ENCODE measurements at places on chromosomes 7 and 10. TPM values are rescaled to one million over a fixed set of nuclear protein-coding genes. Genes with fewer than 3 reads are reported as not detected.

GRCh38 chr10:72753760-72754231 lies 61.9 kb downstream of the MCU start:
- no peak for DNase-seq

- no peak for DNase-seq
Observed at GRCh38 chr7:147308539-147308938, 1191.9 kb downstream of the CNTNAP2 start.

GRCh38 chr7:46759711-46760480 lies 822.0 kb downstream of the TNS3 start:
- DNase-seq = peak; percentile 46

DNA sequence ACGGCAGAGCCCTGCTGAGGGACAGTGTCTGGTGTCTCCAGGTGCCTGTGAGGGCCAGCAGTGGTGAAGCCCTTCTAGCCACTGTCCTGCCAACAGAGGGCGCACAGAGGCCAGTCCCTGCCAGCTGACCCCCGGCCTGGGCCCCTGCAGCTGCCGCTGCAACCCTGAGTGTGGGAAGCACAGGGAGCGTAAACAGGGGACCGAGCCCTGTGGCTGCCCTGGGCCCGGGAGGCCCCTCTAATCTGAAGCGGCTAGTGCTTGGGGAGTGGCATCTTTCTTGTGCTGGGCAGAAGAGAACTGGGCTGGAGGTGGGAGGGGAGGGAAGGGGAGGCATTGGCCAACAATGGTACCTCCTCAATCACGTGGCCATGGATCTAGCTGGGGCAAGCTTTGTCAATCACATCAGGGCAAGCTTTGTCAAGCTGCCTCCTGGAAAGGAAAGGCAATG lies 34.6 kb downstream of the TRIM8 start:
- DNase-seq = peak; percentile 48

DNA sequence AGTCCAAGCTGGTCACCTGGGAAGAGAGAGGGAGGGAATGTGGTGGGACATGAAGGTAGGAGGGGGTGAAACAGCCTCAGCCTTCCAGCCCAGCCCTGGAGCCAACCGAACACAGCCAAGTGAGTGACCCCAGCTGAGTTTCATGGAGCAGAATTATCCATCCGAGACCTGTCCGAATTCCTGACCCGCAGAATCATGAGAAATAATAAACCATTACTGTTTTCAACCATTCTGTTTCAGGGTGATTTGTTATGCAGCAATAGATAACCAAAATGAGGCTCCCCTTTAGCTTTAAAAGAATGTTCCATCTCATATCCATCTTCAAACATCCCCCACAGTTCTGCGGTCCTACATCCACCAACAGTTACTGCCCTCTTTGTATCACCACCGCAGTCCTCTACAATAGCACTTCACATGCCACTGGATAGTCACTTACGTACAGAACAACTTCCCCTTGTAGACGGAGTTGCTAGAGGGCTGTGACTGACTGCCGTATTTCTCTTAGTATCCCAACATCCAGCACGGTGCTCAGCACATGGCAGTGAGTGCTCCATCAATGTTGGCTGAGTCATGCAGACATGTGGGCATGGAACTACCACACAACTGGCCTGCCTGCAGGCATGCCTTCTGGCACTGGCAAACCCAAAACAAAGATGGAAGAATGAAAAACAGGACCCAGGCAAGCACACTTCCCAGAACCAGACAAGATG lies 18.5 kb downstream of the KIAA1549 start:
- no peak for DNase-seq

DNA sequence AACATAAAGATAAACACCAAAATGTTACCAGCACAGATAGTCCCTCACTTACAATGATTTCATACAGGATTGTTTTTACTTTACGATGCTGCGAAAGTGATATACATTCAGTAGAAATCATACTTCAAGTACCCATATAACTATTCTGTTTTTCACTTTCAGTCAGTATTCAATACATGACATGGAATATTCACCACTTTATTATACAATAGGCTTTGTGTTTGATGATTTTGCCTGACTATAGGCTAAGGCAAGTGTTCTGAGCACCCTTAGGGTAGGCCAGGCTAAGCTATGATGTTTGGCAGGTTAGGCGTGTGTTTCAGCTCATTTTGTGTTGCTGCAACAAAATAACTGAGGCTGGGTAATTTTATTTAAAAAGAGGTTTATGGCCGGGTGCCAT lies 155.0 kb downstream of the RTKN2 start:
- DNase-seq = no peak

DNA sequence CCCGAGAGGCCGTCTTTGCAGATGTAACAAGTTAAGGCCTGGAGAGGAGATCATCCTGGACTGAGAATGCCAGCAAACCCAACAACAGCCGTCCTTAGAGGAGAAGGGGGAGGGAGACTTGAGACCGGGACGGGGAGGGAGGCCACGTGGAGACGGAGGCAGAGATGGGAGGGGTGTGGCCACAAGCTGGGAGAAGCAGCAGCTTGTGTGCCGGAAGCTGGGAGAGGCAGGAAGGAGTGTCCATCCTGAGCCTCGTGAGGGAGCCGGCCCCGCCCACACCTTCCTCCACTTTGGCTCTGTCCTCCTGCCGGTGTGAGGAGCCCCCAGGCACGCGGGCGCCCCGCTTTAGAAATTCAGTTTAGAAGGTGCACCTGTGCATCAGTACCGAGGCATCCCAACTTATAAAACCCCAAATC lies 95.7 kb downstream of the DNAJB6 start:
- peak; percentile 63 for DNase-seq

DNA sequence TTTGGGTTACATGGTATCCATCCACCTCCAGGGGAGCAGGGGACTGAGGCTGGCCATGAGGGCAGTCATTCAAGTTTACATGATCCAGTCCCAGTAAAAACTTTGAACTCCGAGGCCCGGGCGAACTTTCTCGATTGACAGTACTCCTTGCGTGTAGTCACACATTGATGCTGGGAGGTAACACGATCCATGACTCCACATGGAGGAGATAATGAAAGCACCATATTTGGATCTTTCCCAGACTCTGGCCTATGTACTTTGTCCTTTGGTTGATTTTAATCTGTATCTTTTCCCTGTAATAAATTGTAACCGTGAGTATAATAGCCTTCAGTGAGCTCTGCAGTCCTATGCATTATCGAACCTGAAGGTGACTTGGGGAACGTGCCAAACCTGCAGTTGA lies 401.6 kb downstream of the KCNMA1 start:
- no peak for DNase-seq

DNA sequence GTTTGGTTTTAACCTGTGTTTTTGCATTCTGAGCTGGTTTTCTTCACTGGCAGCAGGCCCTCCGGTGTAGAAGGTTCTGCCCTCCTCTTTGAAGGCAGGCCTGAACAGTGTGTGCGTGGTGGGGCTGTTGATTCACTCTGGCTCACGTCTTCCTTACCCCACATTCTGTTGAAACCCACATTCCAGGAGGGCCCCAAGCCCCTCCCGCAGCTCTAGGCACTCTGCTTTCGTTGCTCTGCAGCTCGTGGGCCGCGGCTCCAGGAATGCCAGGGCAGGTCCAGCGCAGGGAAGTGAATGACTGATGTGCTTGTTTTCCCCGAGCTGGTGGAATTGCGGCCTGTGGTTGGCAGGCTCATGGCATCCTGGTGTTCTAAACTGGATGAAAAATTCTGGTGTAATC lies 49.0 kb downstream of the HTRA1 start:
- DNase-seq = peak; percentile 98

DNA sequence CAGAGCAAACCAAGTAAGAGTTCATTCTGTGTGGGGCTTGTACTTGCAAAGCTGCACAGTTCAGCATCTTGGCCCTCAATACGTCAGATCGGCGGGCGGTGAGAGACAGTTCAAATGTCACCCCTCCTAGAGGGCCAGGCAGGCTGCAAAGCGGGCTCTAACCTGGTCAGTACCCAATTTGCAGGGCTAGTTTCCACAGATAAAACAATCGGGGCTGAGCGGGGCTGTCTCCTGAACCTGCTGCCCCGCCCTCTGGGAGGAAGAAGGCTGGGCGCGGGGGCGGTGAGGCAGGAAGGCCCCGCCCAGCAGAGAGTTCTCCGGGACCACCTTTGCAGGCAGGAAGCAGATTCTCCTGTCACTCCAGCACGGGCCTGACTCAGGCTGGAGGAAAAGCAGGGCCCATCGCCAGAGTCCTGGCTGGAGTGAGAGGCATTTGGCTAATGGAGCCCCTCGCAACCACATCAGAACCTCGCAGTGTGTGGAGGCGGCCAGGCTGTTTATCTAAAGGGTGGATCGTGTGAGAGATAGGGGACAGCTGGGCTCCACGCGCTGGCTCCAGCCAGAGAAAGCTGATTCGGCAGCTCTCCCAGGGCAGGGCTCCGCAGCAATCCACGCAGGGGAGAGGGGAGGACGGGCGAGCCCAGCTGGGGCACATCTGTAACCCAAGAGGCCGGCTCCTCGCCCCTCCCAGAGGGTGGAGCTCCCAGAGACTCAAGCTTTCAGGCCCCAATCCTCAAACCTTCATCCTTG lies 83.1 kb downstream of the SH3PXD2A start:
- DNase-seq = peak; percentile 78

- DNase-seq = no peak
Observed at GRCh38 chr10:62778125-62778524, 26.4 kb upstream of the ADO start.

GRCh38 chr10:63751836-63752235 lies 230.6 kb downstream of the REEP3 start:
- DNase-seq = no peak

DNA sequence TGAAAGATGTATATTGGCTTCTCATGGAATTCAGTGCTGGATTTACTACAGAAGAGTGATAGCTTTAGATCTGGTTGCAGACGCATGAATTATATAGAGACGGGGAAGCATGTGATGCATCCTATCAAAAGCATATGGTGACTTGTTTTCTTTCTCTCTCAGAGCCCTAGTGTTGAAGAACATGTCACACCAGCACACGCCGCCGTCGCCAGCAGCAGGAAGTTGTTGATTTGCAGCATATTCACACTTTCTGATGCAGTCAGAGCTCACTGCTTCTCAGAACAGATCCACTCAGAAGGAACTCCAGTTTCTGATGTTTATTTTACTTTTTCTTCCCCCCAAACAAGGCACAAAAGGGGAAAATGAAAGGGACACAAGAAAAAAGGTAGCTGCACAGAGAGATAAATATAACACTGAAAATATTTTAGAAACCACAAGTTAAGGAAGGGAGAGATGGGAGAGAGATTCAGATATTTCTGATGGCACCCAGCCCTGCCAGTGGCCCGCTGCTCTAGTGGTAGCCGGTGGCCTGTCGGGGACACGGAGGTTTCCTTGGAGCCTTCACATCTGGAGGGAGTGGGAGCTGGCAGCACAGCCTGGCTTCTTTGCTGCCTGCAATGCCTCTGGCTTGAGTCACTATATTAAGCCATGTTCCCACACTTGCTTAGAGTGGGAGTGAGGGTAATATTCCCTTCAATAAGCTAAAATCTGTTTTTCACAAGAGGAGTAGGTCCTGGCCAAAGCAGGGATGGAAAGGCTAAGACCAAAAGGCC lies 123.2 kb downstream of the NRP1 start:
- DNase-seq = no peak

- DNase-seq = no peak
Observed at GRCh38 chr7:20539201-20539600, 76.3 kb upstream of the ABCB5 start.

- DNase-seq = no peak
Observed at GRCh38 chr7:154844955-154845354, 158.0 kb downstream of the PAXIP1 start.

DNA sequence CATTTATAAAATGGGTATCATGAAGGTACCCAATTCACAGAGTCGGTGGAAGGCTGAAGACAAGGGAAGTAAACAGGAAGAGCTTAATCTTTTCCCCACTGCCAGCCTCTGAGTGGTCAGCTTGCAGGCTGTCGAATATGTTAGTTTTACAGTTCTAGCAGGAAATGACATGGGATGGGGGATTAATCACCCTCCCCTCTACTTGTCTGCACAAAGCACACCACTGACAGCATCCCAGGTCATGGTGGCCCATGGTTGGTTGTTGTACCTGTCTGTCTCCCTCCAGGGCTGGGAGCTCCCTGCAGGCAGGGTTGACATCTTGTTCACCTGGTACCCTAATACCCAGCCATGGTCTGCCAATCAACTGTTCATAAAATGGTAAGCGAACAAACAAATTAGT lies 55.6 kb downstream of the GRB10 start:
- DNase-seq = no peak

GRCh38 chr7:43784030-43784584 lies 25.6 kb downstream of the BLVRA start:
- DNase-seq = no peak

CTBP2 gene
- total RNA-seq = 132 TPM

WEE2 gene
- not detected for total RNA-seq

COL17A1 gene
- 1,287 TPM for total RNA-seq

FGFR2 gene
- total RNA-seq = 86.9 TPM

DPP6 gene
- not detected for total RNA-seq

SPDYE16 gene
- total RNA-seq = under 0.01 TPM

LBX1 gene
- not detected for total RNA-seq

GIMAP2 gene
- total RNA-seq = 1.3 TPM

PIP gene
- not detected for total RNA-seq

GDI2 gene
- 154 TPM for total RNA-seq
